ENCODE measurements at places on chromosomes 1 and 21.

- DNase-seq: no peak
Observed at GRCh38 chr21:15054089-15054488, 10.7 kb downstream of the NRIP1 start.

GRCh38 chr1:111895469-111895868 lies 94.0 kb downstream of the KCND3 start:
- no peak for DNase-seq

GRCh38 chr1:186440584-186440983 lies 20.3 kb downstream of the PDC start:
- no peak for DNase-seq

GRCh38 chr1:227762231-227762911 lies 27.1 kb downstream of the SNAP47 start:
- DNase-seq: peak; percentile 91

DNA sequence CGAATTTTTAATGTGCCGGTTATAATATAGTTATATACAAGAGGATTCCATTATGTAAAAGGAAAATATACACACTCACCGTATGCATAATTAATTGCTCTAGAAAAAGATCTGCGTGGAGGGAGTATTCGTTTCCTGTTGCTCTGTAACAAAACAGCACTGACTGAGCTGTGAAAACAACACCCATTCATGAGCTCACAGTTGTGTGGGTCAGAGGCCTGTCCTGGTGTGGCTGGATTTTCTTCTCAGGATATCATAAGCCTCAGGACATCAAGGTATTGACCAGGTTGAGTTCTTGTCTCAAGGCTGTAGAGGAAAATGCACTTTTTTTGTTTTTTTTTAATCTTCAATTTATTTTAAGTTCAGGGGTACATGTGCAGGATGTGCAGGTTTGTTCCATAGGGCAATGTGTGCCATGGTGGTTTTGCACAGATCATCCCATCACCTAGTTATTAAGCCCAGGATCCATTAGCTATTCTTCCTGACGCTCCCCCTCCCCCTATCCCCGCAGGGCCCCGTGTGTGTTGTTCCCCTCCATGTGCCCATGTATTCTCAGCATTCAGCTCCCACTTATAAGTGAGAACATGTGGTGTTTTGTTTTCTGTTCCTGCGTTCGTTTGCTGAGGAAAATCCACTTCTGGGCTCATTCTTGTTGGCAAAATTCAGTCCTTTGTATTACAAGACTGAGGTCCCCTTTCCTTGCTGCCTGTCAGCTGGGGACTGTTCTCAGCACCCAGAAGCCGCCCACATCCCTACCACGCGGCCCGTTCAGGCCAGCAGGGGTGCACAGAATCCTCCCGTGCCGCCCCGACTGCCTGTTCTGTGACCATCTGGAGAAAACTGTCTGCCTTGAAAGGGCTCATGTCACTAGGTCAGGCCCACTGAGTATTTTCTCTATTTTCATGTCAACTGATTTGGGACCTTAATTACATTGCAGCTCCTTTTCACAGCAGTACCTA lies 87.4 kb upstream of the ERRFI1 start:
- DNase-seq: no peak

DNA sequence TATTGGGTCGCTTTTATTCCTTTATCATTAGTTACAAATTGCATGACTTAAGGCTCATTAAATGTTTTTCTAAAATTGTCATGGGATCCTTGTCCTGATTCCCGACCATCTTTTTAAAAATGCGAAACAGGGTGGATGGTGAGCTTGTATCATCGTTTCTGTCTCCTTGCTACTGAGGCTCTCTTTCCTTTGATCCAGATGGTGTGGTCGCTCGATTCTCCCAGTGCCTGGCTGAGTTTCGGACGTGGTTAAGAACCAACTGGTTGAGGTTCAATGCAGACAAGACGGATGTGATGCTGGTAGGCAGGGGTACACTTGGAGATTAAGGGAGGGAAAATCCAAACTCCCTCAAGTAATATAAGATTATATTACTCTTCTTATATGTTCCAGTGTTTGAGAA lies 1.2 kb downstream of the MIER1 start:
- no peak for DNase-seq

All from NCI-H2081 treated with DMSO at 0.1 percent for 48 hours (cell line).